ENCODE measurements at places on chromosomes 11 and 22.

DNA sequence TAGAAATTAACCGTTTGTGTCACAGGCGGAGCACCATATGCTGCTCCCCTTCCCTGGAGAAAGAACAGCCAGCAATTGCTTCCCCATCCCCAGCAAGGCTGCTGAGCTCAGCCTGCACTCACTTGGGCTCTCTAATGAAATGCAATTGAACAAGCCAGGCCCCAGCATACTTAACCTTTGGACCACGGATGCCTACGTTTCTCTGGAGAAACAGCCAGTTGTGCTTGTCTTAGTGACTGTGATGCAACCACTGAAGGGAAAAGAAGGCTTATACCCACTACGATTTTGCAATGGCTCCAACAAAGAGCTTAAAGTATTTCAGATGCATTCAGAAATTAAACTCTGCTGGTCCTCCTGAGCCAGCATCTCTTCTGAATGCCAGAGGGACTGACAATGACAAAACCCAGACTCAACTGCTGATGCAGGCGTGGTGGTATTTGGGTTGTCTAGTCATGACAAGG is 51.3 kb upstream of the SESN3 start:
- no peak for DNase-seq

DNA sequence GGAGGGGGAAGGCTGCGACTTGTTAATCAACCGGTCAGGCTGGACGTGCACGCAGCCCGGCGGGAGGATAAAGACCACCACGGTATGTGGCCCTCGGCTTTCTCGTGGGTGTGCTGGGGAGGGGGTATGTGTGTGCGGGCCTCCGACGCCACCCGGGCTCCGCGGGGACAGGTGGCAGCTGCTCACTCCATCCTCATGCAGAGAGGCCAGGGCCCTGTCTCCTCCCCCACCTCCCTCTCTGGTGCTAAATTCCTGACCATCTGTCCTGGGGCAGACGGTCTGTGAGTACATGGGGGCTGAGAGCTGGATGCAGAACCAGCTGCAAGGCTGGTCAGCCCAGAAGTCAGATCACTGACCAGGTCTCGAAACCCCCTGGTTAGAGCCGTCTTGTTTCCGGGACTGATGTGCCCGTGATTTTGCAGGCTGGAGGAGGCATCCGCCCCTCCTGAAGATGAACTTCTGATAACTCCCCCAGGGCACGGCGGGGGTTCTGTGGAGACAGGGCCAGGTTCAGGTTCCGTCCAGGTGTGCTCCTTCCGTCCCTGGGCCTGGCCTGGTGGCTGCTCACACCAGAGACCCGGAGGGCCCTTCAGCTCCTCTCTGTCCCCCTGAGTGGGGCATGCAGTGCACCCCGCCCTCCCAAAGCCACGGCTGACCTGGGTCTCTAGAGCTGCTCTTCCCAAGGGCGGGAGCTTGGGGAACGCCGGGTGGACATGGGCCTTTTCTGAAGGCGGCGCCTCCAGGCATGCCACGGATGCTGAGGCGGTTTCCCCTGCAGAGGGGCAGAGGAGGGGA is 1119.7 kb downstream of the BRD1 start:
- DNase-seq, result no peak

GRCh38 chr11:72886619-72887018 is 72.4 kb downstream of the ATG16L2 start:
- no peak for DNase-seq

GRCh38 chr22:31935961-31936635 is 8.2 kb upstream of the YWHAH start:
- no peak for DNase-seq

GRCh38 chr22:22378446-22379415 is 129.8 kb downstream of the ZNF280B start:
- no peak for DNase-seq

GRCh38 chr11:66071381-66071801 is 1.3 kb downstream of the PACS1 start:
- no peak for DNase-seq

DNA sequence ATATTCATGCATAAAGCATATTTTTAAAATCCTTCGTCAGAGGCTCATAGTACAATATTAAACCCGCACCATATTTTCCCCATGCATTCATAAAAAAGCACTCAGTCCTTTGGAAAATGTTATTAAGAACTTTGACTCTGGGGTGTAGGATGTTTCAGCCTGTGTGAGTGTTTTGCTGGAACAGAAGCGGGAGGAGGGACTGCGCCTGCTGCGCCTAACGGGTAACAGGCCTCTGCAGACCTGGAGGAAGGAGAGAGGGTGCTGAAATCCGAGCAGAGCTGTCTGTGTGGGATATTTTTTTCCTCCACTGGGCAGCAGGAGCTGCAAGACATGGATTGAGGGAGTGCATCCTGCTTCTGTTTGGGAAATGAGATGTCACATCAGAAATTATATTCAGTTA is 483.0 kb downstream of the BRD1 start:
- no peak for DNase-seq

- DNase-seq, result no peak
Observed at GRCh38 chr11:85774256-85775101, 36.5 kb downstream of the SYTL2 start.

- no peak for DNase-seq
Observed at GRCh38 chr11:110565357-110566336, 135.9 kb downstream of the FDX1 start.

- DNase-seq, result no peak
Observed at GRCh38 chr11:59267196-59267595, 54.5 kb upstream of the MPEG1 start.

- no peak for DNase-seq
Observed at GRCh38 chr11:122917311-122917710, 34.8 kb downstream of the JHY start.

- DNase-seq, result no peak
Observed at GRCh38 chr22:45434981-45435380, 21.5 kb downstream of the RIBC2 start.

GRCh38 chr22:22026157-22026831 is 43.7 kb upstream of the TOP3B start:
- no peak for DNase-seq

GRCh38 chr11:91156041-91156440 is 933.2 kb upstream of the CHORDC1 start:
- no peak for DNase-seq

- DNase-seq, result no peak
Observed at GRCh38 chr11:15707971-15708370, 593.2 kb downstream of the INSC start.

- no peak for DNase-seq
Observed at GRCh38 chr22:49776891-49777290, 50.8 kb downstream of the BRD1 start.

DNA sequence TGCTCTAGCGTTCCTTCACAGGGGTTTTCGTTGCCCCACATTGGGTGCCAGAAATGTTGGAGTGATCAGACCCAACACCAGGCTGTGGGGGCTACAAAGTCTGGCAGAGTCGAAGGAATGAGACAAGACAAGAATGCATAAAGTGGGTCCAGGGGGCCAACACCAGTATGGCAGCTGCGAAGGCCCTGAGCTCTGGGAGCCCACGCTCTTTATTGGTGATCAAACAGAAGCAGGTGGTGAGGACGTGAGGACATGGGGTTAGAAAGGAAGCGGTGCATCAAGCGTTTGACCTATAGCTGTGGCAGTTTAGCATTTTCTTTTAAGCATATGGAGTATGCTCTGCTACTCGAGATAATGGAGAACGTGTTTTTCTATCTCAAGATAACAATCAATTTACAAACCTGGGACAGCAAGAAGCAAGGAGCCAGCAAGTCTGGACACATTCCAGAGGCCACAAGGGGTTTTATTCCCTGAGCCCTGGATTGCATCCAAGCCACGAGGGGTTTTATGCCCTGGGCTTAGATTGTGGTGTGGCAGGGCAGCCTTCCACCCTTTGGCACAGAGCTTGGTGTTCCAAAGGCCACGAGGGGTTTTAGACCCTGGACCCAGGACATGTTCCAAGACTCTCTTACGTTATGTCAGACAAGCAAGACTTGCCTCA is 3.9 kb upstream of the DNAJB13 start:
- DNase-seq, result no peak

DNA sequence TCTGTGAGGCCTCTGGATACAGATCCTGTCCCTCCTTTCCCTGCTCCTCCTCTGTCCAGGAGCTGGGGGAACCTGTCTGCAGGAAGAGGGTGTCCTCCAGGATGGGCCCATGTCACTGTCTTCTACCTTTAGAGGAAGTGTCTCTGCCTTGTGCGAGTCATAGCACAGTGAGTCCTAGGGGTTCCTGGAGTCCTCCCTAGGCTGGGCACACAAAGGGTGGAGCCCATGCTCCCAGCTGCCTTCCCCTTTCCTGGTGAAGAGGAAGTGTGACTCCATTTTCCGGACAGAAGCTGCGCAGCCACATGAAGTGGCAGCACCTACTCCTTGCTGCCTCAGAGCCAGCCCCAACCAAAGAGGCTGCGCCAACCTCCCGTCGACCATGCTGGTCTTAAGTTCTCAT is 112.2 kb downstream of the CTTN start:
- DNase-seq, result no peak

GRCh38 chr22:38029901-38030300 is 27.3 kb upstream of the PICK1 start:
- no peak for DNase-seq

GRCh38 chr11:100105982-100106358 is 581.1 kb upstream of the ARHGAP42 start:
- no peak for DNase-seq

GRCh38 chr11:40401132-40401853 is 1058.2 kb downstream of the LRRC4C start:
- DNase-seq, result no peak

DNA sequence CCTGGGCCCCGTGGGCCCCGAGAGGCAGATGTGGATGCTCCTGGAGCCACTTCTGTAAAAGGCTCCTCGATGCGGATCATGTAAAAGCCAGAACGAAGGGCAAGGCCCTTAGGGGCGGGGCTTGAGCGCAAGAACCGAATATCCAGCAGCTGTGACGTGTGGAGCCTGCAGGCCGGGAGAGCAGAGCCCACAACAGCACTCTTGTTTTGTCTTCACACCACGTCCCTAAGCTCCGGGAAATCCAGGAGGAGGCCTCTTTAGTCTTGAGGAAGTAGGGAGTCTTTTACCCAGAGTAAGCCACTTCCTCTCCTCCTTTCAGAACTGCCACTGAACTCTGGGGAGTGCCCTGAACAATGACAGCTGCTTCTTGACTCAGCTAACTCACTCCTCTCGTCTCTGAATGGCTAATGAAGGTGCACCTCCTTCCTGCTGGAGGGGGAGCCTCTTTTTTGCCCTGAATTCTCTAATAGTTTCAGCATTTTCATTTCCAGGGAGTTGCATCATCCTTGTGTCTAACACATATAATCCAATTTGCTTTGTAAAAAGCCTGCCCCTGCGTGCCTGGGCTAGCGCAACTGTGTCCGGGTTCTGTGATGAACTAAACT is 12.5 kb downstream of the L3MBTL2 start:
- DNase-seq, result no peak

DNA sequence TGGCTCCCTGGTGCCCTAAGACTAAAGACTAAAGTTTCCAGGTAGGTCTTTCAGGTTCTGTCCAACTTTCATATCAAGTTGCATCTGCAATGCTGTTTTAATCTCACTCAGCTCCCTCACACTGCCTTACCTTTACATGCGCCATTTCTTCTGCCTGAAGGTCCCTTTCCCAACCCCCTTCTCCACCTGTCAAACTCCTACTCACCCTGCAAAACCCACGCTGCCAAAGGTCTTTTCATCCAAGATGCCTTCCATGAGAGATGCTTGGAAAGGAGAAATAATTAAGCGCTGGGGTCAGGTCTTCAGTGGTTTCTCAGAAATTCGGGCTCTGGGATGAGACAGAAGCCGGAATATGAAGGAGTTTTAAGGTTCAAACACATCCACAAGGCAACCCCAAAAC is 95.1 kb downstream of the MN1 start:
- DNase-seq, result no peak

GRCh38 chr11:43905813-43906241 is 25.2 kb downstream of the ALKBH3 start:
- no peak for DNase-seq

DNA sequence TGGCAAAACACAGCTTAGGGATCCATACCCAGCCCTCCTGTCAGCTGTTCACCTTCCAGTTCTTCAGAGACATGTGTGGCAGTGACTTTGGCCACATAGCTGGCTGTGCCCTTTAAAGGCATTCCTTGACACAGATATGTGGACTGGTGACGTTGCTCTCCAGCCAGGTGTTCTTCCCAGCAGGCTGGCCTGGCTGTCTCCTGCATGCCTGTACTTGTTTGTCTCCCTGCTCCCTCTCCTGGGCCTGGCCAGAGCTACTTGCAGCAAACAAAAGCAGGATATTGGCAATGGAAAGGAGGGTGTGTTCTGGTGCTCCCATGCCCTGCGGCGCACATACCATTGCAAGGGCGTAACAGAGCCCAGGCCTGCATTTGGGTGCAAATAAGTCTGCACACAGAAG is 38.3 kb downstream of the PIK3IP1 start:
- DNase-seq, result no peak

- DNase-seq, result no peak
Observed at GRCh38 chr11:120522736-120523135, 11.2 kb downstream of the GRIK4 start.

DNA sequence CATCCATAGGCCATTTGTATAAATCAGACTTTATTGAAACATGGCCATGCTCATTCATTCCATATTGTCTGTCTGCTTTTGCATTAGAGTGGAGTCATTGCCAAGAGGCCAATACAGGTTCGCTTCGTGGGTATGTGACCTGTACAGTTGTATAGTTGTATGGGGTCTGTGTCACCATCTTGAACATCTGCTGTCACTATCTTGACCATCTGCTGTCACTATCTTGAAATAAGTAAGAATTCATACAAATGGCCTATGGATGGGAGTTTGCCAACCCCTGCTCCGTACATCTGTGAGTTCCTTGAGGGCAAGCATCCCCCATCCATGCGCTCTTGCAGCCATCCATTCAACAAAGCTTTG is 44.4 kb upstream of the ANO1 start:
- DNase-seq, result no peak

DNA sequence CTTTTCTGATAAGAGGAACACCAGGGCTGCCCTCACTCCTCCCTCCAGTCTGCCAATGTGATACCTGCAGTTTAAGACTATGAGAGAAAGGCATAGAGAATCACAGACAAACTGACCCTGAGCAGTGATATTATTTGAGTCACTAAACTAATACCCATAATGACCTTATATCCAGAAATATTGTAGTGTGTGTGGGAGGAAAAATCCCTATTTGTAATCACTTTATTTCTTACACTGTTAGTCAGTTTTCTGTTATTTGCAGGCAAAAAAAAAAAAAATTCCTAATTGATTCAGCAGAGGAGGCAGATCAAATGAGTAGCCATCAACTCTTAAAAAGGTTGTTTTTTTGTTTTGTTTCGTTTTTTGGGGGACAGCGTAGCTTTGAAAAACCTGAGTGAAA is 82.5 kb downstream of the MAML2 start:
- no peak for DNase-seq

GRCh38 chr11:43486141-43486540 is 127.4 kb downstream of the TTC17 start:
- no peak for DNase-seq

Data from SW 1271 (cell line).